ENCODE measurements at places on chromosomes 5 and 9.

- DNase-seq: no peak
Measured at GRCh38 chr9:69895659-69896058, 75.0 kb downstream of the CFAP95 start.

DNA sequence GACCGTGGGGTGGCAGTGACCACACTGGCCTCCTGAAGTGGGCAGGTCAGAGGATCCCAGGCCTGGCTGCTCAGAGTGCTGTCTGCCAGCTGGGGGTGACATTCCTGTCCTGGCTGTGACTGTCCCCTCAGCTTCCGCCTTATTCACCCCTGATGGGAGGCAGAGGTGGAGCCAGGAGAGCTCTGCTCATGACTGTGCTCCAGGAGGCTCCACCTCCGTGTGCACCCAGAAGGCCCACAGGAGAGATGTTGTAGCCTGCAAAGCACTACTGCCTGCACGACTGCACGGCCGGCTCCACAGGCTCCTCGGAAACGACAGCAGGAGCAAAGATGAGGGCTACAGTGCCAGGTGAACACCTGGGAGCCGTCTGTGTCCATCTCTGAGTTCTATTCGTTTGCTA is 60.9 kb downstream of the ROPN1L start:
- DNase-seq: no peak

- no peak for DNase-seq
Measured at GRCh38 chr5:155343468-155343867, 329.9 kb downstream of the KIF4B start.

DNA sequence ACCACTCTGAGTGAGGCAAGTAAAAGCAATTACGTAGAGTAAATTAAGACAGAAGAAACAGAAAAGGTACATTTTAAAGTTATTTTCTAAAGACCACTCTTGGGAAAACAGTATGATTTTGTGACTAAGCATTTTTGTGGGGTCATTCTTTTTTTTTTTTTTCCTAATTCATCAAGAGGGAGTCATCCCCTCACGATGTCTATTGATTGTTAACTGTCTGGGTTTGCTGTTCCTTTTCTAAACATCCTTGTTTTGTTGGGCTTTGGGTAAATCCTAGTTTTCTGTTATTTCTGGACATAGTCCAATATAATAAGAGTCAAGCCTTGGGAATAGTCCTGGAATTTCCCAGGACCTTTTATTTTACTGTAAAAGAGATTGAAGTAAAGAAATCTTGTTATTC is 63.8 kb downstream of the ANKRD55 start:
- no peak for DNase-seq

GRCh38 chr5:137531266-137531665 is 32.1 kb upstream of the SPOCK1 start:
- no peak for DNase-seq

DNA sequence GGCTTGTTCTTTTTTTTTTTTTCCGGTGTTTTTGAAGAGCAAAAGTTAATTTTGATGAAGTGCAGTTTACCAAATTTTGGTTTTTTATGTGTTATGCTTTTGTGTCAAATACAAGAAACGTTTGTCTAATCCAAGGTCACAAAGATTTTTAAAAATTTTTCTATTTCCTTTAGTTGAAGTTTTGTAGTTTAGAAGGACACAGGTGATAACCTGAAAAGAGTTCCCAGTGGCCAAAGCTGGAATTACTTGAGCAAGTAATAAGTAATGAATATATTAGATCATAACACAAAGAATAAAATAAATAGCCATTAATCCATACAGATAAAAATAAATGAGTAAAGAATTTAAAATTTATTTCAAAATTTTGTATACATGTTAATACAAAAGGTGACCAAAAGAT is 71.5 kb downstream of the FCHO2 start:
- no peak for DNase-seq

- DNase-seq: no peak
Measured at GRCh38 chr9:136140046-136140445, 21.4 kb upstream of the TMEM250 start.

GRCh38 chr5:14809369-14810155 is 62.0 kb downstream of the ANKH start:
- DNase-seq: no peak

- DNase-seq: no peak
Measured at GRCh38 chr9:109975574-109976295, 195.7 kb downstream of the PALM2AKAP2 start.

DNA sequence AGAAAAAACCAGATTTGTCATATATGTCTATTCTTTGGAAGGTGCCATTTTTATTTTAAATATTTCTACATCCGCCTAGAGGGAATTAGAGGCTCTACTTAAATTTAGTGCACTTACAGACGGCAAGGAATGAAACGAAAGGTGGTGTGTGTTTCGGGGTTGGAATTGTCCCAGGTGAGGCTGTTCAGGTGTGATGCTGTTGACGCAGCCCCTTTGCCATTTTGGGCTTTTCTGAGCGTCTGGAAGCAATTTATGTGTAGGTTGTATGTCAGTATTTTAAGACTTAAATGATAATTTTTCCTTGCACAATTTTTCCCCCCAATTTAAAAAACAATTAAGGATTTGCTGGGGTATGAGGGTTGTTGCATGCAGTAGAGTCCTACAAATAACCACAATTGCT is 2.0 kb downstream of the TENT4A start:
- DNase-seq: no peak

DNA sequence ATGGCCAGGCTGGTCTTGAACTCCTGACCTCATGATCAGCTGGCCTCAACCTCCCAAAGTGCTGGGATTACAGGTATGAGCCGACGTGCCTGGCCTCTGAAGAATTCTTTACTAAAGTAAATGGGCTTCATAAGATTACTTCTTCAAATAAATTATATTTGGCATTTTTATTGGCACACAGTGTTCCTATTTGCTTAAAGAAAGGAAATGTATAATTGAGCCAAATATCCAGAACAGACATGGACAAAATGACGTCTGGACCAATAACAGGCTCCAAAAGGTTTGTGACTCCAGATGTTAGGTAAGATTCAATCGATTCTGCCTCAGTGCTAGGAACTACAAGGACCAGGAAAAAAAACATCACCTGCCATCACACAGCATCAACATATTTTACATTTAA is 40.7 kb downstream of the ECPAS start:
- no peak for DNase-seq

DNA sequence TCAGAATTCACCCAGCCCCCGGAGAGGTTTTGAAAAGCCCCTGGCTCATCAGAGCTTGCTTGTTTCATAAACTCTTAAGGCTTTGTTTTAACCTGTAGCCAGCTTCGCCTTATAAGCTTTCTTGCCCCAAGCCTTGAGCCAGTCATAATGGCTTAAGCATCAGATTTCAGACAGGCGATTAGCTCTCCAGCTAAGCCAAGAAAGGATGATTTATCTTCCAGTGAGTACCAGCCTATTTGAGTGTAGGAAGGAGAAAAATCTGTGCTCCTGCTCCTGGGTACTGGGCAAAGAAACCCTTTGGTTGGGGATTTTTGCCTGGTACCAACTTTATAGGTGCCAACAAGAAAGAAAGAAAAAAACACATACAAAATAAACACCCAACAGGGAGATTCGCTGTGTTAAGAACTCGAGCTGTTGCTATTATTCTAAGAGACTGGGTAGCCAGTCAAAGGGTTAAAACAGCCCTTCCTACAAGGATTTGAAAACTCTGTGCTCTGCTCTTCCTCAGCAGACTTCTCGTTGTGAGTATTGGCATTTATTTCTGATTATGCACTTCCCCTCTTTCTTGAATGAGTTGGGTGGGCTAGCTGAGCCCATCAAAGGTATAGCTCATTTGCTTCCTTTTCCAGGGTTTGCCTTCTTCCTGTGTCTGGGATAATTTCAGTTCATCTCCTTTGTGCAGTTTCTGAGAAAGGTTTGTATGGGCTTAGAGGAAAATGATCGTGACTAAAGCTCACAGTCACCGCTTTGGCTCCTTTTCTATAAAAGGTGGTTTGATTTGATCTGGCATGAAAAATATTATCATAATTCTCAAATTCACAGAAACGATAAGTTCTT is 157.2 kb upstream of the DMRT1 start:
- no peak for DNase-seq

DNA sequence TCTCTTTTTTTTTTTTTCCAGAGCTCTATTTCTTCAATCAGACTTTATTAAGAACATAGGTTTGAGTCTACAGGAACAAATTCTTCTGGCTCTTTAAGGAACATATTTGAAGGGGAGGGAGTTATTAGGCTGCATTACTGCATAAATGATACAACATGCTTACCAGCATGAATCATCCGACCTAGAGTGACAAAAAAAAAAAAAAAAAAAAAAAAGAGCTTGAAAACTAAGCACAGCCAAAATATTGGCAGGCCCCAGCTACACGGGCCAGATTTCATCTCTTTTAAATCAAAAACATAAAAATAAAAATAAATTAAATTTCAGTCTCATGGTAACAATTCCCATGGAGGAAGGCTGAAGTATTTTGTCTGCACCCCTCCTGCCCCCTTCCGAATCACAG is 26.3 kb downstream of the MSX2 start:
- no peak for DNase-seq

- DNase-seq: no peak
Measured at GRCh38 chr5:110094109-110094508, 404.4 kb downstream of the MAN2A1 start.

DNA sequence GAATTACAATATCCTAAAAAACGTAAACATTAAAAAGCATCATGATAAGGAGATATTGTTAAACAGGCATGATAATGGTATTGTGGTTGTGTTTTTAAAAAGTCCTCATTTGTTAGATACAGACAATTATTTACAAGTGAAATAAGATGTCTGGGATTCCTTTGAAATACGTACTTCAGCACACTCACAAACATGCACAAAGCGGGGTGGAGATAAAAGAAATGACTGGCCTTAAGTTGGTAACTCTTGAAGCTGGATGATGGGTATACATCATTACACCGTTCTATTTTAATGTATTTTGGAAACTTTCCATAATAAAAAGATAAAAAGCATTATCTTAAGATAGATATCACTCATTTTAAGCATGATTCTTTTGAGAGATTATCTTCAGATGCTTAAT is 1.0 kb downstream of the FAM200C start:
- DNase-seq: no peak

GRCh38 chr5:136242611-136243010 is 49.6 kb upstream of the SMIM32 start:
- no peak for DNase-seq

DNA sequence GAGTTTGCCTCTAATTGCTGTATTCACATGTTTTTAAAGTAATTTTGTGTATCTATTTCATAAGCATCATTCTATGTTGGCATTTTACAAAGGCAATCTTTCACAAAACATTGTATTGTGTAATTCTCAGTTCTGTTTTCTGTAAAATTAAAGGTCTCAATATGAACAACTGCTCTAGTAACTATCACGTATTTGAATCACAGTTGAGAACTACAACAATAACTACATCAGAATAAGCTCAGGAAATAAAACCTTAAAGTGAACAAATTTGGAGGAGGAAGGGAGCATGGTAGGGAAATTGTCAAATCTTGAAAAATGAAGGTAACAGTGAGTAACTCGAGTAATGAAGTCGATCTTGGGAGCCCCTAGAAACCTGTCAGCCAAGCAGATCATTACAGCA is 22.5 kb upstream of the CAMK4 start:
- DNase-seq: no peak

DNA sequence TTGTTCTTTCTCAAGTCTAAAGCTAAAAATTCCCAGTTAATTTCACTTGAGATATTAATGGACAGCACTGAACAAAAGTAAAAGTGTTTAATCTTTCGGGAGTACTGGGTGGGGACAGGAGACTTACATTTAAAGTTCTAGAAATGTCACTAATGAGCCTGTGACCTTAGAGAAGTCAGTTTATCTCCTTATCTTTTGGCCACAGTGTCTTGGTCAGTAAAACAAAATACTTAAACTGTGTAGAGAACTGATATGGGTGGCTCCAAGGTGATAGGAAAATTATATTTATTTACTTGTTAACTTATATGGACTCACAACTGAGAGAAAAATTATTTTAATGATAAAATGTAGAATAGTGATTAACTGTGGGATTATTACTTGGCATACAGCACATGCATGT is 8.9 kb downstream of the IPO11 start:
- DNase-seq: no peak

GRCh38 chr9:18598969-18599368 is 125.0 kb downstream of the ADAMTSL1 start:
- no peak for DNase-seq

- no peak for DNase-seq
Measured at GRCh38 chr5:8500426-8500825, 631.5 kb downstream of the MTRR start.

GRCh38 chr9:6884101-6884500 is 126.3 kb downstream of the KDM4C start:
- DNase-seq: no peak

- no peak for DNase-seq
Measured at GRCh38 chr5:140131967-140132409, 6.3 kb downstream of the IGIP start.

DNA sequence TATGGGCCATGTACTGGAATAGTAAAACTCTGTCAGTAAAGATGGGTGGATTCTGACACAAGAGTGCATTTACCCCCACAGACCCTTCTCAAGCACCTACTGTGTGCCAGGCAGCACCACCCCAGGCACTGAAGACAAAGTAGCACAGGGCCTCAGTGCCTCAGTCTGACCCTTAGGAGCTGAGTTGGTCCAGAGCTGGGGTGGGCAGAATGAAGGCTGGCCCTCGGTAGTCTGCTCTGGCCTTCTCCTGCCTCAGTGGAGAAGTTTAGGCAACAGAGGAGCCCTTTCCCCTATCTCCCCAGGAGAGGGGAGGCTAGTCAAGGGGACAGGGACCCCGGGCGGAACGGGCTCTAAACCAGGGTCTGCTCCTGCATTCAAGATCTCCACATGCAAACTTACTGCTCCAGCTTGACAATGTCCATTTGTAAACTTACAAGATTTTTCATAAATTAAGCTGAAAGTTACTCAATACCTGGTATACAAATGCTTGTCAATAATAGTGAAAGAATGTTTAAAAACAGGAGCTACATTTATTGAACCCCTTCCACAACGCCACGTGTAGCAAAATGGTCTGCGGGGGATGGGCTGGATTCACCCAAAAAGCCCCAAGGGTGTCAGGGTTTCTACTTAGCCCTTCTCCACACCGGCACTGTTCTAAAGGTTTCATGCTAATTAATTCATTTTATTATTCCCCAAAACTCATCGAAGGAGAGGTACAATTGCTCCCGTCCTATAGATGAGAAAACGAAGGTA is 1.5 kb downstream of the VDAC1 start:
- DNase-seq: no peak

DNA sequence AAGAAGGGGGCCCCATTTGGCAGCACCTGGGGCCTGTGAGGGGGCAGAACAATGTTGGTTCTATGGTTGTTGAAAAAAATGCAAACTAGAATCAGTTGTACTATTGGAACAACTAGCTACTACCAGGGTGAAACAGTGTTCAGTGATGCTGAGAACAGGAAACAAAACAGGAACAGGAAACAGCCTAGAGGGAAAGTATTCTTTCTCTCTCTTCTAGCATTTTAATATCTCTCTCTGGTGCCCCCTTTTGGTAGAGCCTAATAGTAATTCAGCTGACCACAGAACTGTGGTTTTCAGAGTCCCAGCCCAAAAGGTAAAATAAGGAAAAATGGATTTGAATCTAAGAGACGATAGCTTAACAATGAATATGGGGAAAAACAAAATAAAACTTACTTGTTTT is 138.0 kb upstream of the KCNN2 start:
- no peak for DNase-seq

- no peak for DNase-seq
Measured at GRCh38 chr5:87582149-87582548, 169.4 kb upstream of the CCNH start.

GRCh38 chr5:14249258-14250082 is 106.3 kb downstream of the TRIO start:
- DNase-seq: no peak

GRCh38 chr9:15163931-15164330 is 143.1 kb downstream of the TTC39B start:
- DNase-seq: no peak

GRCh38 chr5:55850839-55851674 is at the start of gene IL31RA:
Gene IL31RA (plus strand): TSS chr5:55851357. CDS start chr5:55851571, 214 bp downstream.
- DNase-seq: no peak

Measured in HuH-7.5 (cell line).